ENCODE measurements at places on chromosomes 1 and 21.

GRCh38 chr1:97562081-97562480 lies 358.8 kb downstream of the DPYD start:
- no peak for DNase-seq

DNA sequence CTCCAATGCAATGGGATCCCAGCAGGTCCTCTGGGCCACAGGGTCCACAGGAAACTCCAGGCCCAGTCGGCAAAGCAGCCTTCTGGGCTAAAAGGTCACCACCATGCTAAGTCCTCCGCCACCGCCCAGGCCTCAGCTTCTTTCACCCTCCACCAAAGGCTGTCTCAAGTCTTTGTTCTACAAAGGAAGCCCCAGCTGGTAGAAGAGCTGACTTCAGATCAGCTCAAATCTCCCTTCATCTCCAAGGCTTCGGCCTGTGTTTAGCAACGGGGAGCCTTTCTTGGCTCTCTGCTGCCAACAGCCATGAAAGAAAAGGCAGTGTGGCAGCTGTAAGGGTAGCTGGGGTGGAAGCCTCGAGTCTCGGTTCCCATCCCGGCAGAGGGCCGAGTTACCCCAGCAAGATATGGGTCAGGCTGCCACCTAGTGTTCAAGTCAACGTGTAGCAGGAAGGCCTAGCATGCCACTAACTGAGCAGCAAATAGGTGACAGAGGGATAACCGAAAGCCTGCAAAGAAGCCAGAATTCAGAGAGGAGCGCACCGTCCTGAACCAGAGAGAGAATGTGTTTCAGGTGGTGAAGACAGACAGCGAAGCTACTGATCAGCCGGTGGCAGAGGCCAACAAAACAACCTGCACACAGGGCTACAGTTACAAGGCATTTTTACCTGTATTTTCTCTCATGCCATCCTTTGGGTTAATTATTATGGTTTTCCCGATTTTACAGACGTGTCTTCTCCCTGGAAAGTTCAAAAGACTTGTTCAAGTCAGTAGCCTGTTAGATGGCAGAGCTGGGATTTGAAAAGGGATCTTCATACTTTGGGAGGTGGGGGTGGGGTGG lies 26.8 kb upstream of the CRNN start:
- DNase-seq = no peak

DNA sequence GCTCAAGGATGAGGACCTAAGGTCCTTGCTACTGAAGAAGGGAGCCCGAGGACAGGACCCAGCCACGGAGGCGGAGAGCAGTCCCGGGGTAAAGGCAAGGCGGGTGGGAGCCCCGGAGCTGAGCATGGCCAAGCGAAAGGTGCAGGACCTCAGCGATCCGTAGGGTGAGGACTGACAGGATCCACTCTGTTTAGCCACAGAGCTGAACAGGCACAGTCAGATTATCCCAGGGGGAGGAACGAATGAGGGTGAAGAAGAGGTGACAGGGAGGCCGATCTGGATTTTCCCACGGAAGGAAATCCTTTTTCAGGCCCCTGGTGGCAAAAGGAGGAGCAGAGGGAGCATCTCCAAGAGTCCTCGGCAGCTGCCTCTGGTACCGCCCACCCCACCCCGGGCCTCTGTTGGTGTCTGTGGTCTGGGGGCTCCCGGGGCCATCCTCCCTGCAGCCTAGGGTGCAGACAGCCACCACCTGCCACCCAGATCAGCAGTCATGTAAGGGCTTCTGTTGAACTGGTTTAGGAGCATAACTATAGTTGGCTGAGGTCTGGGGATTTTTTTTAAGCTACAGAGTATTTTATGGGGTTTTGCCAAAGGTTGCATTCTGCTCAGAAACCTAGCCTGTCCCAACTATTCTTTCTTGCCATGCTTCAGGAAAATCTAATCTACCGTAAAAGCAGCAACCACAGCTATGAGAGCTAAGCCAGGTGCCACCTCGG lies 32.3 kb upstream of the LBR start:
- DNase-seq = no peak

DNA sequence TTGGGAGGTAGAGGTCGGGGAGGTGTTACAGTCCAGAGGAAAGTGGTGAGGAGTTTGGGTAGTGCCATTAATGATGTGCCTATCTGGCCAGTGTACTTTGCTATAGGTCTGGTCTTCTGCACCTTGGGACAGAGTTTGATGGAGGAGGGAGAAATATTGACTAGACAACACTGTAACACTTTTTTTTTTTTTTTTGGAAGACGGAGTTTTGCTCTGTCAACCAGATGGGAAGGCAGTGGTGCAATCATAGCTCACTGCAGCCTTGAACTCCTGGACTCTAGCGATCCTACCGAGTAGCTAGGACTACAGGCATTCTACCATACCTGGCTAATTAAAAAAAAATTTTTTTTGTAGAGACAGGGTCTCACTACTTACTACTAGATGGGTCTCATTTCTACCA lies 1.9 kb downstream of the SCP2 start:
- DNase-seq = no peak

DNA sequence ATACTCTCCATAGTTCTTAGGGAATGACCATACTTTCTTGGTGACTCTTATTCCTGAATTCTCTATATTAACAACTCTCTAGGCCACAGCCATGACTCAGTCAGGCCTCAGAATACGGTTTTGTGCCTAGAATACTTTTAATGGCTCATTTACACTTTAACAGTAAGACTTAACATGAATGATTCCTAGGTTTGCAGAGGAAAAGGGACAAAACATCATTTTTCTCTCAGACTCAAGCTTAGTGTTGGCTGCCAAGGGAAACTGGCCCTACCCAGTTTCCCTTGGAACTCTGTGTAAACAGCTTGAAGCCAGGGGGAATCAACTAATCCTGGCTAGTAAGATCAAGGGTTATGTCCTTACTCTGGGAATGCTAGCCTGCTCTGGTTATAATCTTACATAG lies 164.9 kb upstream of the PKN2 start:
- DNase-seq = no peak

DNA sequence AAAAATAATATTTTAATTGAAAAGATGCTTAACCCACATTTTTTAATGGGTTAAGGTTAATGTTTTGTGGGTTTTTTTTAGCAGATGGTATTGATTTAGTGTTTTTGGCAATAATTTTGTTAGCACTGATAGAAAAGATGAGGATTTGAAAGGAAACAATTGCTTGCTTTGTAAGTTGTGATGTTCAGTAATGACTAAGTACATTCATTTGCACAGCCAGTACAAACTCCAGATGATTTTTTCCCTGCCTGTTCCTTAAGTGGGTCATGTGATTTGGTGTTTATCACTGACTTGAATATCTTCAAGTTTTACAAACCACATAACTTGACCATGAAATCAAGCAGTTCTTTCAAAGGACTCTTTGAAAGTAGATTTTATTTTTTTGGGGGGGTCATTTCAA lies 15.0 kb downstream of the DISP1 start:
- no peak for DNase-seq
